Thoracic aorta (tissue), 2 donors: ENCODE measurements at places on chromosomes 12 and 14. TPM values are rescaled to one million over a fixed set of nuclear protein-coding genes. Genes with fewer than 3 reads are reported as not detected.

GRCh38 chr14:89430391-89431236 lies 13.6 kb upstream of the FOXN3 start:
- H3K4me3 ChIP-seq, result peak overlapping the region; percentile 61
- H3K27ac ChIP-seq, result peak overlapping the region; percentile 97
- no peak for DNase-seq
- H3K36me3 ChIP-seq, result no peaks in the 10 kb centered on the region

IL31 gene
- not detected for total RNA-seq

DNA sequence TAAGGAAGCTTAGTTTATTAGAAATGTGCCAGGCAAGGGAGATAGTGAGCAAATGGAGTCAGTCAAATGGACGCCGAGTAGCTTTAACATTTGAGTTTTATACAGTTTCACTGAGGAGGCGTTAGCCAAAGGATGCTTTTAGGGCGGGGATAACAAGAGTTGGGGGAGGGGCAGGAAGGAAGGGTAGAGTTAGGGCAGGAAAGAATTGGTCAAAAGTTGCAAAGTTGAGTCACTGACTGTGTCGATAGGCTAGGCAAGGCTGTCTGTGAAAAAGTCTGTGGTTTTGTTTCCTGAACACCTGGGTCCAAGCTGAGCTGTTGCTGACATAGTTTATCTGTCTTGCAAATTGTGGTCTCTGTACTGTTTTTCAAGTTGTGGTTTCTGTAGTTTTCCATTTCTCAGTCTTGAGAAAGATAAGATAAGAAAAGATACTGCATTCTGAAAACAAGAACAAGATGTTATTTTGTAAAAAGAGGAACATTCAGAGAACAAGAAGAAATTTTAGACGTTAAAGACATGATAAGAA lies 62.6 kb upstream of the RESF1 start:
- H3K27me3 ChIP-seq, result no peaks in the 10 kb centered on the region
- H3K4me1 ChIP-seq, result peaks cover 4% of the 10 kb centered on the region
- no peak overlapping the region for H3K4me3 ChIP-seq
- H3K36me3 ChIP-seq, result no peaks in the 10 kb centered on the region
- DNase-seq, result no peak
- H3K27ac ChIP-seq, result no peak overlapping the region

DNA sequence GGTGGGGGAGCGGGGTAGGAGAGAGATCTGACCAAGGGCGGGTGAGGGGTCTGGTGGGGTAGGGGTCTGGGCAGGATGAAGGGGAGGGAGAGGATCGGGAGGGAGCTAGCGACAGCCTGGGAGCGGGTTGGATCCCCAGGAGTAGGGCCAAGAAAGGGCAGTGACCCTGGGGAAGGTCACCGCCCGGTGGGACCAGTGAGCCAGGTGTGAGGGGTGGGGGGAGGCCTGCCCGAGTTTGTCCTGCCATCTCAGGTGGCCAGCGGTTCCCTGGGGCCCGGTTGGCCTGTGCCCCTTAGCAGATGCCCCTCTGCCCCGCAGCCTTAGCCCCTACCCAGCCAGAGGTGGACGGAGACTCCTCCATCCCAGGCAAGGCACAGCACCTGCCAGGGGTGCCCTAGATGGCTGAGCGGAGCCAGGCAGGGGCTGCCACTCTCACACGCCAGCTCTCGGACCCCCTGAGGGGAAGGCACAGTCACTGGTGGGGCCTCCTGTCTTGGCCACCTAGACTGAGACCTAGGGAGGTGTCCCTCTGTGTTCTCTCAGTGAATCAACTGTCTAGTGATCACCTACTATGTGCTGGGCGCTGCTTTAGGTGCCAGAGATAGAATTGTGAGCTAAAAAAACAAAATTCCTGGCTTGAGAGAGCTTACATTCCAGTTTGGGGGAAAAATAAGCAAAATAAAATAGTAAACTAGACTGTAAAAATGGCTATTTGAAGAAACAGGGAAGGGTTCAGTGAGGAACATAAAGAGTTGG lies 629 bp upstream of the TTC7B start:
- DNase-seq, result no peak
- peak overlapping the region; percentile 48 for H3K4me3 ChIP-seq
- no peak overlapping the region for H3K27ac ChIP-seq
- peaks cover 18% of the 10 kb centered on the region for H3K4me1 ChIP-seq
- no peaks in the 10 kb centered on the region for H3K27me3 ChIP-seq

DNA sequence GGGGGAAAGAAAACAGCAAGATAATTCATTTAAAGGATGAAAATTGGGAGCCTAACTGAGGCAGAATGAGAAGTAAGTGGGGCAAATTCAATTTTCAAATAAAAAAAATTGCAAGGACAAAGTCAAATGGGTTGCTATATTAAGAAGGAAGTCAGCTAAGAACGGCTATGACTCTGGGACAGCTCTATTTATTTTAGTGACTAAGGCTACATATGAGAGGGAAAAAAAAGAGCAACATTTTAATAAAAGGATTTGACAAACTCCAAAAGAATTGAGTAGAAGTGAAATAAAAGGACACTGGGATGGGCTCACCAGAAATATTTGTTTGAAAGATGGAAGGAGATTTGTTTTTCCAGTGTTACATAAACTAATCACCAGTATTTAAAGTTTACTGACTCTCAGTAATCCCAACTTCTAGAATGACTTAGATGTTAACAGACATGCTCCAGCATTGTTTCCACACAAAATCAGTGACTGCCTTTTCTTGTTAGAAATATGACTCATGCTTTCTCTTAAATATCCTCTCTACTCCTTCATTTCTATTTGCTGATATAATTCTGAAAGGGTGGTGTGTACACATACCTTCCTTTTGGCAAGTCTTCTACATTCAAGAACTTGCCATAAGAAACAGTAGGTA lies 198.5 kb downstream of the SLC25A21 start:
- H3K27ac ChIP-seq, result peak overlapping the region; percentile 62
- H3K4me1 ChIP-seq, result peaks cover 18% of the 10 kb centered on the region
- DNase-seq, result no peak
- H3K4me3 ChIP-seq, result no peak overlapping the region

DNA sequence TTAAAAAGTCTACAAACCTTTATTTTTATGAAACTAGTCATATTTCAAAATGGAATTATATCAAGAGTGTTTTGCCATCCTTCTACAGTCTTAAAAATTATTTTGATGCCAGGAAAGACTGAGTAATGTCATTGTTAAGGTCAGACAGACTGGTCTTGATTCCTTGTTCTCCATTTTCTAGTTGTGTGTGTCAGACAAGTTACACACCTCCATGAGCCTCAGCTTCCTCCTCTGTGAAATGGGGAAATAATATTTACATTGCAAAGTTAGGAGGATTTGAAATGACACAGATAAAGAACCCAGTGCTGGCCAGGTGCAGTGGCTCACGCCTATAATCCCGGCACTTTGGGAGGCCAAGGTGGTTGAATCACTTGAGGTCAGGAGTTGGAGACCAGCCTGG lies 47.4 kb upstream of the ELK3 start:
- no peak overlapping the region for H3K27ac ChIP-seq
- no peaks in the 10 kb centered on the region for H3K4me1 ChIP-seq
- H3K27me3 ChIP-seq, result no peaks in the 10 kb centered on the region
- no peak overlapping the region for H3K4me3 ChIP-seq
